Suprapubic skin (tissue), 4 donors: ENCODE measurements at places on chromosomes 13 and 19.
A peak's percentile ranks its signal among the peaks of the same experiment; 100 is the strongest.

- no peak for DNase-seq
Measured at GRCh38 chr13:80988391-80989151, 647.6 kb upstream of the SPRY2 start.

GRCh38 chr13:98957731-98958442, 20.0 kb downstream of the DOCK9 start:
- DNase-seq = no peak

- no peak for DNase-seq
Measured at GRCh38 chr19:49802836-49803528, 10.1 kb downstream of the FUZ start.

DNA sequence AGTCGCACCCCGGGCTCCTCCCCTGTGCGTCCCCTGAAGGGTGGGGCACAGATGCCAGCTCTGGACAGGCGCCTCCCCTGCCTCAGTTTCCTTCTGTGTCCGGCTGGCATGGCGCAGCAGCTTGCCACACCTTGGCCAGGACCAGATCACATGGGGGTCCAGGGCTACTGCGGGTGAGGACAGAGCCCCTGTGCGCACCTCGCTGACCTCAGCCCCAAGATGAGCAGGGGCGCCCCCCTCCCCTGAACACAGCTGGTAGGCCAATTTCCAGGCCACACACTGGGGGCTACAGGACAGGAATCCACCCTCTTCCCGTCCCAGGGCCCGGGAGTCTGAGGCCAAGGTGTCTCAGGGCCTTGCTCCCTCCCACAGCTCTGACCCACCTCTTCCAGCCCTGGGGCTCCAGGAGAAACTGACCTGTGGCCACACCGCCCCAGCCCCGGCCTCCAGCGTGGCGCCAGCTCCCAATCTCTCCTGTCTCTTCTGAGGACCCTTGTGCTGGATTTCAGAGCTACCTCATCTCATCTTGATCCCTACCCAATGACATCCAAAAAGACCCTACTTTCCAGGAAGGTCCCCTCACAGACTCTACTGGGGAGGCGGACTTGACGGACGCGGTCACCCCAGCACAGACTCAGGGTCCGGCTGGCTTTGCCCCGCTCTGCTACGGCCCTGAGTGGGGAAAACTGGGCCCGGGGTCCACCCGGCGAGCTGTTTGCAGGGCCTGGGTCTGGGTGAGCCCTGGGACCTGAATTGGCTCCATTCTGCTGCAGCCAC, 28.2 kb downstream of the SBNO2 start:
- DNase-seq = no peak

GRCh38 chr13:48233046-48233888, at the start of gene ITM2B:
ITM2B (plus strand) TSS chr13:48233206; CDS start chr13:48233361, 155 bp downstream.
- DNase-seq = peak; percentile 86

DNA sequence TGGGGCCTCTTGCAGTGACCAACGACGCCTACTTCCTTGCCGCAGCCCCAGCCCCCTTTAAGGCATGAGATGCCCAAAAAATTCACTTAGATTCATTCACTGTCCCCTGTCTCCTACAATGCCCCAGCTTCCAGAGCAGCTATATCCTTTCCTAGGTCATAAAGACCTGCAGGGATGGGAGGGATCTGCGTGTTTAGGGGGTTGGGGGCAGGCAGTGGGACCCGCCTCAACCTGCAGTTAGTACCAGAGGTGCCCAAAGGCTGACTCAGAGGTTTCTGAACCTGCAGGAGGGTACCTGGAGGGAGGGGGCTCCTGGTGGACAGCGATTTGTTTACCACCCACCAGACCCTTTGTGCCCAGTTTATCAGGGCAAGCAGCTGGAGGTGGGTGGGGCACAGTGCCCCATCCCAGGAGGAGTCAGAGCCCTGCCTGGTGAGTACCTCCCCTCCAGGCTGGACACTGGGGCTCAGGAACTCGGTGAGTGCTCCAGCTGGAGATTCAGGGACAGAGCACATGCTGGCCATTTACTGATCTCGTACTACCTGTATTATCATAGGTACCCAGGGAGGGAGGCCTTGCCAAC, 10.1 kb downstream of the RPS28 start:
- no peak for DNase-seq

DNA sequence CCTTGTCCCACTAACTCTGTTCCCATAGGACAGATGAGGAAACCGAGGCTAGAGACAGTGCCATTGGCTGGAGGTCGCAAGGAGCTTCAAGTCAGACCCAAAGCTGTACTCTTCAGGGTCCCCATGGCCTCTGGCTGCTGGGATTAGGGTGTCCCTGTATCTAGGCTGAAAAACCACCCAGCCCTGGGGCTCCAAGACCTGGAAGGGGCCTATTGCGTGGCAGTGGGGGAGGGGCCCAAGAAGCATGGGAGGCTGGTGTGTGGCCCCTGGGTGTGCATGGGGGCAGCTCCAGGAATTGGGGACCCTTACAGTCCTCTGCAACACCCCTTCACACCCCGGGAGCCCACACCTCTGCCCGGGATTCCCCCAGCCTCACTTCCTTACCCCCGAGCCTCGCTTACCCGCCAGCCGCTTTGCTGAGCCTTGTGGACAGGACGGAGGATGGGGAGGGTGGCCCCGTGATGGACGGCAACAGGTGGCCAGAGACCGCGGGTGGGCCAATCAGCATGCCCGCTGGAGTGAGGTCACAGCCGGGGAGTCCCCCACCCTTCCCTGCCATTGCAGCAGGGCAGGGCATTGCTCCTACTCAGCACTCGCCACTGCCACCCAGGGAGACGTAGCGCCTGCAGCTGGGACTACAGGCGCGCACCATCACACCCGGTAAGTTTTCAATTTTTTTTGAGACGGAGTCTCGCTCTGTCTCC, at the start of gene JSRP1:
TSS of gene JSRP1 (minus strand) at position 436 of the 704 bp plus-strand sequence. CDS start 1,103 bp downstream, outside the sequence.
- DNase-seq = no peak

DNA sequence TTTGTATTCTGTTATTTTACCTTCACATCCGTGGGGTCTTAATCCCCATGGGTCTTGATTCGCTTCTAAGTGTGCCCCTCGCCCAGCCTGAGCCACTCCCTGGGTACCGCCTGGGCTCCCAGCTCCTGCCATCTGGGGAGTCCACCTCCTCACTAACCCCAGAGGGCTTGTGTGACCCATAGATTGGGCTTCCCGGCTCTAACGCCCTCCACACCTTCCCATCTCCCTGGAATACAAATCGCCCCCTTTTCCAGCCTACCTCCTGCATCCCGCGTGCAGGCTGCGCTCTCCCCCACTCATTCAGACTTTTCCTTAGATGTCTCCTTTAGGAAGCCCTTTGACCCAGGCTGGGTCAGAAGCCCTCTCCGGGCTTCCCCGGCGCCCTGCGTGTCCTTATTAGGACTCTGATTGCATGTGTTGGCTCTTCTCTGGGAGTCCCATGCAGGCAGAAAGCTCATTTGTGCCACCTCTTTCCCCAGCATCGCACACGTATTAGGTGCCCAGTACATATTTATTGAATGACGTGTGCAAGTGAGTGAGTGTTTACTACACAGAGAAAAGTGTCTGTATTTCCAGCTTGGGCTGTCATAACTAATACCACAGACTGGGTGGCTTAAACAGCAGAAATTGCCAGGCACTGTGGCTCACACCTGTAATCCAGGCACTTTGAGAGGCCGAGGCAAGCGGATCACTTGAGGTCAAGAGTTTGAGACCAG, 757 bp downstream of the CCDC124 start:
- no peak for DNase-seq

DNA sequence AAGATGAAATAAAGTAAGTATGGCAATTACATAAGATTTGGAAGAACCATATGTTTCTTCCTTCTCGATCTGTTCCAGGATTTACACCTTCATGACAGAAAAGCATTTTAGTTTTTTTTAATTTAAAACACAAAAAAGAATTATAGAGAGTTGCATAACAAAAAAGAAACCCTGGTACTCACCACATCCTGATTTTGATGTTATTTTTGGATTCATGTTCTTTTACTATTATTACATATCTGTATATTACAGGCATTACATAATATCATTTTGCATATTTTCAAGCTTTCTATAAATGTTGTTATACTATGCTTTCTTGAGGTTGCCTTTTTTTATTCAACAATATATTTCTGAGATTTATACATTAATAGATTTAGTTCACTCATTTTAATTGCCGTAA, 6.7 kb upstream of the KATNAL1 start:
- no peak for DNase-seq

DNA sequence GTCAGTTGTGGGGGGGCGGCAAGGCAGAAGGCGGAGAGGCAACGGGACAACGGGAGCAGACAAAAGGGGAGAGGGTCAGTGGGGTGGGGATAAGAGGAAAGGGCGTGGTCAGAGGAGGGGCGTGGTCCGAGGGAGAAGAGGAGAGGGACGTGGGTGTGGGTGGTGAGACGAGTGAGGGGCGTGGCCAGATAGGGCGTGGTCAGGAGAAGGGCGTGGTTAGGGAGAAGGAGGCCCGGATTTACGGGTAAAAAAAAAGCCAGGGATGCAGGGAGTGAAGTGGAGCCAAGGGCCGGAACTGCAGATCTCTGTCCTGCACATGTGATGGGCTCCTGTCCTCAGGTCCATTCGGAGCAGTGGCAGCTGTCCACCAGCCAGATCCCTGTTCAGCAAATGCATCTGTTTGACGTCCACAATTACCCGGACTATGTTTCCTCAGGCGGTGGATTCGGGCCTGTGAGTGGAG, 21.5 kb downstream of the CPT1C start:
- no peak for DNase-seq

- peak; percentile 65 for DNase-seq
Measured at GRCh38 chr19:49474542-49474924, 518 bp downstream of the FLT3LG start.

- DNase-seq = no peak
Measured at GRCh38 chr13:23959231-23959862, 62.0 kb upstream of the C1QTNF9B start.

DNA sequence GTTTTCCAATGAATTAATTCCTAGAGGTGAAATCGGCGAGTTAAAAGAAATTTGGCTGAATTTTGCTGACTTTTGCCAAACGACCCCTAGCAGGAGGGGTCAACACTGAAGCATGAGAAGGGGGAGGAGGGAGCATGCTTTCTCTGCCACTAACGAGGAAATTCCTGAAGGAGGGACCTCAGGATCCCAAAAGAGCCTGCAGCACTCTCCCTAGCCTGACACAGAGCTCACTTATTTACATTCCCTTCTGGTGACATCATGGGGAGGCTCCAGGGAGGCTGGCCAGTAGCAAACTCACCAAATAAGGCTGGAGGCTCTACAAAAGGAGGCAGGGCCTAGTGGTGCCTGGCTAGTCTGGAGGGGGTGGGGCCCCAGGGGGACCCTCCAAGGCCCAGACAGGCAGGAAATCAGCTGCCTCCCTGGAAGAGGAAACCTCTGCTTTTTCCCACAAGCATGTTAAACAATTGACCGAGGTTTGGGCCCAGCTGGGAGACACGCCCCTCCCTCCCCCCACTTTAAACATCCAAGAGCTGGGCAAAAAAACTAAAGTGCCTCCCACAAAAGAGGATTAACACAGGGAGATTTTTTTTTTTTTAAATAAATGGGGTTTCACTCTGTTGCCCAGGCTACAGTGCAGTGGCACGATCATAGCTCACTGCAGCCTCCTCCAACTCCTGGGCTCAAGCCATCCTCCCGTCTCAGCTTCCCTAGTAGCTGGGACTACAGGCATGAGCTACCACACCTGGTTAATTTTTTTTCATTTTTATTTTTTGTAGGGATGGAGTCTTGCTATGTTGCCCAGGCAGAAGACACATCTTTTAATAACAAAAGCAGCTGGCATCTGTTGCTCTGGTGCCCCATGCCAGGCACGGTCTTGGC, 2.1 kb downstream of the DAPK3 start:
- peak; percentile 91 for DNase-seq

DNA sequence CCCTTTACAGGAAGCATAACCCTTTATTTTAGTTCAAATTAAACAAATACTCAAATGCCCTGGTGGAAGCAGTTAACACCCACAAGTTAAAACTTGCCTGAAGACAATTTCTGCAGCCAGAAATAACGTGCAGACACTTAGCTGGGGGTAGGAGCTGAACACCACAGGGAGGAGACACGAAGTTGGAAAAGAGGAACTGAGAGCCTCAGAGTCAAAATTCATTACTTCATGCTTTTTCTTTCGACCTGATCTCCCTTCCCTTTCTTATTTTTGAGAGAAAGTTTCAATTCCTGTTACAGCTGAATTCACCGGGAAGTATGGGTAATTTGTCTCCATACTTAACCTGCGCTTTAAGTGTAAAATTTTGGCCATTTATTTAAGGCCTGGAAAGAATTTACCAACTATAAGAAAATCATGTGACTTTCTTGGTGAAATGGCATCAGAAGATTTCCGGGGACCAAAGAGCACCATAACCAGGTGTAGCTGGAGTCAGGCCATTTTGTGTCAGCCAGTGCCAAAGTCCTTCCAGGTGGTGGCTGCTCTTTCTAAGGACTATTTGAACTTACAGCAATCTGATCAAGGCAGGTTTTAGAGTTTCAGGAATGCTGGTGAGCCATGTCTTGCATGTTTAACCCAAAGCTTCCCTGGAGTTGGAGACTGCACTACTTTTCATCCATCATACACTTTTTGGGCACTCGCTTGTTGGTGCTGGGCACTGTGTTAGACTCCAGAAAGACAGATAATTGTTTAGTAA, 46.5 kb upstream of the RCBTB2 start:
- no peak for DNase-seq

- DNase-seq = no peak
Measured at GRCh38 chr19:7104747-7105447, 35.4 kb downstream of the ZNF557 start.

DNA sequence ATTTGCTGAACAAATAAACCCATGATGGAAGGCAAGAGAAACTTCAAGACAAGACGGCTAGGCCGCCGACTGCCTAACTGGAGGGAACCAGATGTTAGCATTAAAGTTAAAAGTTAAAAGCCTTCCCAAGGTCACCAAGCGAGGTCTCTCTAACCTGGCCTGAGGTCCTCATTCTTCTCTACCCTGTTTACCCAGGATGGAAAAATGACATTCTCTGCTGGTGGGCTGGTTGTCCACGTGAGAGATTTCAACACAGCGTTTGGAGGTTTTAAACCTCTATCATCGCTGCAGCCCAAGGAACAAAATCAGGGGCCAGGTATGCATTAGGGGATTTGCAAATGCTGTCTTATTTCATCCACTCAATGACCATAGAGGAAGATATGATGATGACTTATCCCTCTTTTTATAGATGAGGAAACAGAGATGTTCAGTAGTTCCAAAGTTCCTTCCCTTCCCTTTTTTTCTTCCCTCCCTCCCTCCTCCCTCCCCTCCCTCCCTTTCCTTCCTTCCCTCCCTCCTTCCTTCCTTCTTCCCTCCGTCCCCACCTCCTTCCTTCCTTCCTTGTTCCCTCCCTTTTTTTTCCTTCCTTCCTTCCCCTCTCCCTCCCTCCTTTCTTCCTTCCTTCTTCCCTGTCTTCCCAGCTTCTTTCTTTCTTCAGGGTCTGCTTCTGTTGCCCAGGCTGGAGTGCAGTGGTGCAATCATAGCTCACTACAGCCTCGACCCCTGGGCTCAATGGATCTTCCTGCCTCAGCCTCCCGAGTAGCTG, 79.7 kb downstream of the INSR start:
- DNase-seq = no peak

DNA sequence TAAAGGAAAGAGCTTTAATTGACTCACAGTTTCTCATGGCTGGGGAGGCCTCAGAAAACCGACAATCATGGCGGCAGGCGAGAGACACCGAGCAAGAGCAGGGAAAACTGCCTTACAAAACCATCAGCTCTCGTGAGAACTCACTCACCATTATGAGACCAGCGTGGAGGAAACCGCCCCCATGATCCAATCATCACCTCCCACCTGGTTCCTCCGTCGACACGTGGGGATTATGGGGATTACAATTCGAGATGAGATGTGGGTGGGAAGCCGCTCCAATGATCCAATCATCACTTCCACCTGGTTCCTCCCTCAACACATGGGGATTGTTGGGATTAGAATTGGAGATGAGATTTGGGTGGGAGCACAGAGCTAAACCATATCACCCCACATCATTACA, 293.9 kb downstream of the ABCC4 start:
- DNase-seq = no peak
